ENCODE measurements at places on chromosomes 2 and 18.

- DNase-seq = peak; percentile 39
Measured at GRCh38 chr2:51918113-51918512, 886.2 kb upstream of the NRXN1 start.

DNA sequence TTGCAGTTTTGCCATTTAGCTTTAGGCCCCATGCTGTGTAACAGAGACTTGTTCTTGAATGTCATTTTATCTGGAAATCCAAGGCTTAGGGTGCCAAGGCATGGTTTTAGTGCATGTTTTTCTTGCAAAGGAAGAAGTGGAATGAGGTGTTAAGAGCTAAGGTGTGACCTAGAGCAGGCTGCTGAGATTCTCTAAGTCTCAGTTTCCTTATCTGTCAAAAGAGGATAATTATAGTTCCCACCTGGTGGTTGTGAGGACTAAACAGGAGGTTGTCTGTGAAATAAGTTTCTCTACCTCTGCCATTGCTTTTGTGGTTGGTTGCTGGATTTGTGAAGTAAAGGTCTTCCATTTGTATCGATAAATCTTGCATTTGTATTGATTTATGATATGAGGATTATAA, 82.0 kb downstream of the TANC1 start:
- DNase-seq = no peak

DNA sequence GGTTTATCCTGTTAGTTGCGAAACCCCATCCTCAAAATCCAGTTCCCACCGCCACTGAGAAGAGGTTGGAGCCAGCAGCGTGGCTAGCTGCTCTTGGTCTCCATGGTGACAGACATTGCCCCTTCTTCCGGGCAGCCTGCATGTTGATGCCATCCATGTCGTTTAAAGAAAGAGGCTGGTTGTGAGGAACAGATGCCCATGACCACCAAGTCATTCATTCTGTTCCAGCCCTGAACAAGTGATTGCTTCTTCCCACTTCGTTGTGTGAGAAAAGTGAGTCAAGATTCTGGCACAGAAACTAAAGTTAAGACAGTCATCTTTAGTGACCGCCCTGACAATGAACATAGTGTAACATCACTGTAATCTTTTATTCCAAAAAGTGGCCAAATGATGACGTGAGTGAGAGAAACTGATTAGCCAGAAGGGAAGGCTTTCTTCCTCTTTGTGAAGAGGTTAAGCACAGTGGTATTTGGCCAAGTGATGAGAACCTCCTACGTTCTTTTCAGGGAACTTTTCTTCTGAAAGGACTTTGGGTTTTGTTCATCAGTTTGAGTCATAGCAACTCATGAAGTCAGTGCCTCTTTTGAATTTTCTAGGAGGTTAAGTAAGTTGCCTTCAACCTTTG, 272.5 kb downstream of the GALR1 start:
- DNase-seq = no peak

- peak; percentile 84 for DNase-seq
Measured at GRCh38 chr2:127176371-127177311, 43.5 kb downstream of the CYP27C1 start.

GRCh38 chr2:225948903-225949302, 549.4 kb downstream of the NYAP2 start:
- DNase-seq = no peak

GRCh38 chr2:10440736-10441135, 7.4 kb downstream of the ODC1 start:
- no peak for DNase-seq

DNA sequence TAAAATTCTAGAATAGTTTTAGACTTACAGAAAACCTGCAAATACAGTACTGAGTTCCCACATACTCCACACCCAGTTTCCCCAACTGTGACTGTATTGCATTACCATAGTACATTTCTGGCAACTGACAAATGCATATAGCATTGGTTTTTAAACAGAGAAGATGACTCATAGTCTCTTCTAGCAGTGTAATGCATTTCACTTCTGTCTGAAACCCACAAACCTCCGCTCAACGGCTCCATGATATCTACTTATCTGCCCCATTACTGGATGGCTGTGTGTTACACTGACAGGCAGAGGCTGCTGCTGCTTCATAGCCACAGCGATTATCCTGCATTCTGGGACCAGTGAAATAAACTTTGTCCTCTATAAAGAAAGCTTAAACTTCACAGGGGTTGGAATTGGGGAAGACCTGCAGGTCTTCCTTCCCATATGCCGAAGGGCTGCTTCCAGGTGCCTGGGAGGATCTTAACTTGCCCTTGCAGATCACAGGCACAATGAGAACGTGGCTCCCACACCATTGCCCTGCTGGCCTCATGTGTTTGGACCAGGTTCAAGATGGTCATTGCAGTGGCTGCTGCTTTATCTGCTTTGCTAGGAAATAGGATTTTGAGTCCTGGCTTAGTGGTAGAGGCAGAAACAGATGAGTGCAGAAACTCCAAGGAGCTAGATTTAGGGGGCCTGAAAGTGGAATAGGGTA, 742.6 kb upstream of the HS6ST1 start:
- no peak for DNase-seq

DNA sequence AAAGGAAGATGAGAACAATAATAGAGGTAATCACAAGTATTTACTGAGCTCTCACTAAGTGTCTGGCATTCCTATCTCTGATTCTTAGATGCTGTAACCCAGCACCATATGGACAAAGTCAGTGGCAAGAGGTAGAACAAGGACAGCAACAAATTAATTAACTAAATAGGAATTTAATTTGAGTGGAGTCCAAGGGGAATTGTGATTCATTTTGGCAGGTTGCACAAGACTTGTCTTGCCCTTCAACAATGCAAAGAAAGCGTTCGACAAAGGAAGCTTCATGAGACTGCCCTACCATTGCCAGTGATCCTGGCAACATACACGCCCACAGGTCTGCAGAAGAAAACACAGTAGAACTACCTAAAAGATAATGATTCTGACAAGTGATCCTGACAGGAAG, 221.6 kb downstream of the RBM43 start:
- no peak for DNase-seq

DNA sequence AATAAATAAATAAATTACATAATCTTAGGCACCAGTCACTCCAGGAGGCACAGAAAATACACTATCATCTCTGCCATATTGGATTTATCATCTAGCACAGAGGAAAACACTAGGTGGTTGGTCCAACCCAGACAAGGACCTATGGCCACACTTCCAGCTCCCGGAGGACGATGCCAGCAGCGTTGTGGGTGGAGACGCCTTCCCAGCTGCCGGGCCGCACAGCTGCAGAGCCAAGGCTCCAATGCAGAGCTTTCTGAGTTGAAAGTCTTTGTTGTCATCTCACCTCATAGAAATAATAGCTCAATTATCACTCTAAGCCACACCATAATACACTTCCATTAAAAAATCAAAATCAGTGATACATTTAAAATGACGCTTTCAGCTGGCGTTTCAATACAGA, 457.1 kb upstream of the SALL3 start:
- no peak for DNase-seq

- peak; percentile 19 for DNase-seq
Measured at GRCh38 chr2:214542866-214543265, 132.0 kb downstream of the VWC2L start.

GRCh38 chr2:224555823-224556366, 29.3 kb downstream of the CUL3 start:
- DNase-seq = no peak

GRCh38 chr18:56166914-56167313, 471.5 kb downstream of the TXNL1 start:
- DNase-seq = no peak

DNA sequence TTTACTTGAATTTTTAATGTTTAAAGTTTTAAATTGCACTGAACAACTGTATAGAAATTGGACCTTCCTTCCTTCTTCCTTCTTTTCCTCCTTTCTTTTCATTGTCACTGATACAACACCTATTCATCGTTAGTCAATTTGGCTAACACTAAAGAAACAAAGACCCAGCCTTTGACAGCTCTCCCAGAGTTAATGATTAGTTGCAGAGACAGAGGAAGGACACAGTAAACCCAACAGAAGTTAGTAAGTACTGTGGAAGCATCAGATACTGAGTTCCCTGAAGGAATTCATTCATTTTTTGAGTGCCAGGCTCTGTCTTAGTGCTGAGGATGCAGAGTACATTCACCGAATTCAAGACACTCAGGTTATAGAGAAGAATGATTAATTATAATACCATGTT, 77.9 kb upstream of the RAB27B start:
- DNase-seq = no peak

DNA sequence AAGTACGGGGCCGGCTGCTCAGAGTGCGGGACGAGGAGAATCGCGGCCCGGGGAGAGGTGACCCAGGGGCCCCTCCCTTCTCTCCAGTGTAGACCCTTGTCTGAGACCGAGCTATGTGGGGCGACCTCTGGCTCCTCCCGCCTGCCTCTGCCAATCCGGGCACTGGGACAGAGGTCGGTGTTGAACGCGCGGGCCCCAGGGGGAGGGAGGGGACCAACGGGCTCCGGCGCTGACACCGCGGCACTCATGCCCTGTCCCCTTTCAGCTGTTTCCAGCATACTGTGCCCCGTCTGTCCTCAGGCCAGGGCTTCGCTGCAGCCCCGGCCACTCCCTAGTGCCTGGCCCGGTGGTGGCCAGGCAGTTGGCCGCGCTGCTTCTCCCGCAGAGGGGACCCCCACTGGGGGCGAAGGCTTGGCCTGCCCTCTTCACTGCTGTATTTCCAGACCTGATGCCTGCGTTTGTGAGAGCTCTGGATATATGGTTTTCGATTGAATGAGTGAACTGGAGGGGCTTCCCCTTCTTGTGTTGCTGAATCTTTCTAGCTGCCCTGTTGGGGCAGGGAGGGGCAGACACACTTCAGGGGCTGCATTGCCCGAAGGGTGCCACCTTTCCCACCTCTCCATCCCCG, 809 bp downstream of the DBI start:
- DNase-seq = no peak

GRCh38 chr2:24207359-24207758, 32.5 kb downstream of the FAM228A start:
- no peak for DNase-seq

- DNase-seq = no peak
Measured at GRCh38 chr2:126970583-126970982, 71.9 kb downstream of the TEX51 start.

GRCh38 chr2:223032187-223033142, 19.5 kb upstream of the KCNE4 start:
- no peak for DNase-seq

GRCh38 chr2:217803653-217803960, 199.2 kb downstream of the TNS1 start:
- DNase-seq = no peak

DNA sequence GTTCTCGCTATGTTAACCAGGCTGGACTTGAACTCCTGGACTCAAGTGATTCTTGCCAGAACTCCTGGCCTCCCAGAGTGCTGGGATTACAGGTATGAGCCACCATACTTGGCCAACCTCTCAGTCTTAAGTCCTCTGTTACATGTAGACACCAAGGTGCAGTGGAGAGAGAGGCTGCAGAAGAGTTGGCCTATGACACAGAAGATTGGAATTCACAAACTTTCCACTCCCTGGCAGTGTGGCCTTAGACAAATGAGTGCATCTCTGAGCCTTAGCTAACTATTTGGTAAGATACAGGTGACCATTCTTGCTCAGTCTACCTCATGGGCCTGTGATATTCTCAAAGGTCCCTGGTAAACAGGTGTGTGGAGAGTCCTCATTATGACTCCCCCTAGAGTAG, 159.7 kb downstream of the MYCN start:
- DNase-seq = no peak

- DNase-seq = no peak
Measured at GRCh38 chr2:237935740-237936452, 30.9 kb upstream of the UBE2F start.

- no peak for DNase-seq
Measured at GRCh38 chr2:164953279-164953678, 2.0 kb downstream of the SLC38A11 start.

DNA sequence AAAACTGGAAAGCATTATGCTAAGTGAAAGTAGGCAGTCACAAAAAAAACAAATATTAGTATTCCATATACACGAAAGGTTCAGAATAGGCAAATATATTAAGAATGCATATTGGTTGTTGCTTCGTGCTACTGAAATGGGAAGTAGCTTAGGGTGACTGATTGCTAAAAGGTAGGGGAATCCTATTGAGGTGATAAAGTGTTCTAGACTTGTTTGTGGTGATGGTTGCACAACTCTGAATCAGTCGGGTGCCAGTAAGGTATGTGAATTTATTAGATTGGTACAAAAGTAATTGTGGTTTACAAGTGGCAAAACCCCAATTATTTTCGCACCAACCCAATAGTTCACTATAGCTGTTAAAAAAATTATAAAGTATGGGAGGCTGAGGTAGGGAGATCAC, 20.7 kb downstream of the USP34 start:
- DNase-seq = no peak

- DNase-seq = no peak
Measured at GRCh38 chr2:20781656-20782265, 41.1 kb downstream of the LDAH start.

GRCh38 chr2:133061874-133062593, 392.0 kb upstream of the LYPD1 start:
- no peak for DNase-seq

DNA sequence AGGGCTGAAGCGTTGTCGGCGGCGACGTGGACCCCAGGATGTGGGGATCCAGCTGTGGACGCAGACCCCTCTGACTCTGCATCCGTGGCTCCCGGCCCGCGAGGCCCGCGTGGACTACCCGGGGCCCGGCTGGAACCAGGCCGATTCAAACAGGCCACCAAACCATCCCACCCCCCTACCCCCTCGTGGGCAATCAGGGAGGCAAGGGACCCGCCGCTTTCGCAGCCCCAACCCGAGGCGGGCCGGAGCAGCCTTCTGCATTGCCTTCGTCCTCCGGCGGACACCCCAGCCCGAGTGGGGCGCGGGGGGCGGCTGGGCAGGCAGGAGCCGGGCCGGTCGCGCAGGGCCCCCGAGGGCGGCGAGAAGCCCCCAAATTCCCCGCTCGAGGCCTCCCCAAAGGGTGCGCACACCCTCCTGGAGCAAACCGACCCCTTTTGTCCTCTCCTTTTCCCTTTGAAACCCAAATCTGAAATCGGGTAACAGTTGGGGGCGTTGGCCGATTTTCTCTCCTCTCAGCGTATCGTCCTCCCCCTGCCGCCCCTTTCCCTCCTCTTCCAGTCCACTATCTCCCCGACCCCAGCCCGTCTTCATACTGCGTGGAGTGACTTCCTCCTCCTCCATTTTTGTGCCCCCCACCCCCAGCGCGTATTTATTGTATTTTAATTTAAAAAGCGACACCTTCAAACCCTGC, 7.4 kb downstream of the SP9 start:
- DNase-seq = no peak

- no peak for DNase-seq
Measured at GRCh38 chr2:1973636-1974035, 229.3 kb upstream of the PXDN start.

- DNase-seq = no peak
Measured at GRCh38 chr2:217367464-217367863, 507.6 kb upstream of the TNP1 start.

- DNase-seq = no peak
Measured at GRCh38 chr2:170712653-170713542, 2.2 kb upstream of the SP5 start.

- no peak for DNase-seq
Measured at GRCh38 chr2:101197215-101197745, 46.1 kb upstream of the TBC1D8 start.

GRCh38 chr2:232890536-232890895, 20.5 kb downstream of the SNORC start:
- no peak for DNase-seq

All from GM04503 (cell line).